ENCODE measurements at places on chromosomes 16 and 17.

DNA sequence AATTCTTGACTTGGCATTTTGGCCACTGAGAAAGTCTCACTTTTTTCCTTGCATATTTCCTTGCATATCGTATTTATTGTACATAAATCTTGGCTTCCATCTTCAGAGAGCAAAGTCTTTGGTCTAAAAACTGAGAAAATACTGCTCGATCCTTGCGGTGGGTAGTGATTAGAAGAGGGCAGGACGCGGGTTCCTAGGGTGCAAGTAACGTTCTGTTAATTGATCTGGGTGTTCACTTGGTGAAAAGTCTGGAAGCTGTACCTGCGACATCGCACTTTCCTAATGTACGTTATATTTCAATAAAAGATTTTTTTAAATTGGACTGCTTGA is 758 bp upstream of the UBALD2 start:
- DNase-seq: no peak

DNA sequence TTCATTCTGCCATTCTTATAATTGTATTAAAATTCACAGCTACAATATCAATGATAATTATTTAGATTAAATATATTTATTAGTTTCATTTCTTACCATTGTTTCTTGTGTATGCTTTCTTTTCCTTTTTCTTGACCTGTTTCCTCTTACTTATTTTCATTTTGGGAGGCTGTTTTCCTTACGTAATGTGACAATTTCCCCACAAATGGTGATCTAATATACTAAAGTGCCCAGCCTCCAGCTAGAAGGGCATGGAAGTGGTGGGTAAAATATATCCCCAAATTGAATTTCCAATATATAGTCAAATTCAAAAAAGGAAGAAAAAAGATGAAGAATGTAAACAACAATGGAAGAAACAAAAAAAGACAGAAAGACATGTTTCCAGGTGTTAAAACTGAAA is 1.5 kb upstream of the ABCA6 start:
- DNase-seq: no peak

DNA sequence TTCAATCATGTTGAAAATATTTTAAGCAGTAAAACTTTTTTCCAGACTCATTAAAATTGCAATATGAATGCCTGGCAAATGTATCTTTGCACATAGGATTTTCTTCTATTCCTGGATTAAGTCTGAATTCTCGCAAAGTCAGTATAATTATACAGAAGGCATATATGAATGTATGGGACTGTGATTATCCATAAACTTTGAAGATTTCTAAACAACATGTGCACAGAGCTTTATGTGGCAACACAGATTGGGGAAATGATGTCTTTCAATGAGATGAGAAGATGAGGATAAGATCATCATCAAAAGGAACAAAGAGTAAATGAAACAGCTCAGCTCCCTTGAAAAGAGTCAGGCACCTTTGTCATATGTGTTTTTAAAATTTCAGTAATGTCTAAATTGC is 635.3 kb downstream of the CDH11 start:
- no peak for DNase-seq

DNA sequence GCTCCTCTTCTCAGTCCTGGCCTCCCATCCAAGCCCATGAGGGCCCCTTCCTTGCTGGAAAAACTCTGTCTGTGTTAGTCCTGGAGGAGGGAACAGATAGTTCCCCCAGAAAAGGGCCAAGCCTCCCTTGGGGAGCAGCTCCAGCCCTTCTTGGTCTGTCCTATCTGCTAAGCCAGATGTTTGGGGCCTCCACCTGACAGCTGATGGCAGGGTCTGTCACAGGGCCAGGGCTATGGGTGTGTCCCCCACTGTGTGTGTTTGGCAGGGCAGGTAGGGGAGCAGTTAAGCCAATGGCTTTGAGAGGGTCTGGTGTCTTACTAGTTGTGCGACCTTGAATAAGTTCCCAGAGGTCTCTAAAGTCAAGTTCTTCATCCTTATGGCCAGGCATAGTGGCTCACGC is 13.6 kb upstream of the SLC4A1 start:
- no peak for DNase-seq

DNA sequence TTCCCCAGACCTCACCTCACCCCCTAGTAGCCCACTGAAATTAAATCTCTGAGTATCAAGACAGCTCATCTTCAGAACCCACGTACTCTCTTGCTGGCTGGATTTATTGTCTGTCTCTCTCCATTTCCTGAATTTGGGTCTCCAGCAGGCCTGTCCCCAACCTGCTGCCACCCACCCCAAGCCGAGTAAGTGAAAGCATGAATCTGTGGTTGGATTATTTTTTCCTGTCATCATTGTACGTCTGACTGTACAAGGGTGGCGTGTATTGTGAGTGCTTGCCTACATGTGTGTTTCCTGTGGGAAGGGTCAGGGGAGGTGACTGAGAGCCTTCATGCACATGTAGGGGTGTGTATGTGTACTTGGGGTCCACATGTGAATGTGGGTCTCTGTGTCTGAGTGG is 5.4 kb downstream of the TNP2 start:
- DNase-seq: peak; percentile 48

- no peak for DNase-seq
These were observed 28.6 kb downstream of the EPN2 start for GRCh38 chr17:19265755-19266154.

- no peak for DNase-seq
These were observed 29.0 kb downstream of the RAB11FIP3 start for GRCh38 chr16:454397-454940.

DNA sequence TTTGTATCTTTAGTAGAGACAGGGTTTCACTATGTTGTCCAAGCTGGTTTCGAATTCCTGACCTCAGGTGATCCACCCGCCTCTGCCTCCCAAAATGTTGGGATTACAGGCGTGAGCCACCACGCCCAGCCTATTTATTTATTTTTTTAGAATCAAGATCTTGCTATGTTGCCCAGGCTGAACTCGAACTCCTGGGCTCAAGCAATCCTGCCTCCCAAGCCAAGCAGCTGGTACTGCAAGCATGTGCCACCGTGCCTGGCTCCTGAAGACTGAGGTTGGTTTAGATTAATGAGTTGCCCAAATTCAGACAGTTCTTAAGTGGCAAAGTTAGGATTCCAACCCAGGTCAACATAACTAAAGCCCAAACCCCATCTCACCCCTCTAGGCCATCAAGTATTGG is 7.9 kb downstream of the SLC52A1 start:
- no peak for DNase-seq

GRCh38 chr17:42586514-42587230 is 9.1 kb upstream of the PSMC3IP start:
- DNase-seq: no peak

DNA sequence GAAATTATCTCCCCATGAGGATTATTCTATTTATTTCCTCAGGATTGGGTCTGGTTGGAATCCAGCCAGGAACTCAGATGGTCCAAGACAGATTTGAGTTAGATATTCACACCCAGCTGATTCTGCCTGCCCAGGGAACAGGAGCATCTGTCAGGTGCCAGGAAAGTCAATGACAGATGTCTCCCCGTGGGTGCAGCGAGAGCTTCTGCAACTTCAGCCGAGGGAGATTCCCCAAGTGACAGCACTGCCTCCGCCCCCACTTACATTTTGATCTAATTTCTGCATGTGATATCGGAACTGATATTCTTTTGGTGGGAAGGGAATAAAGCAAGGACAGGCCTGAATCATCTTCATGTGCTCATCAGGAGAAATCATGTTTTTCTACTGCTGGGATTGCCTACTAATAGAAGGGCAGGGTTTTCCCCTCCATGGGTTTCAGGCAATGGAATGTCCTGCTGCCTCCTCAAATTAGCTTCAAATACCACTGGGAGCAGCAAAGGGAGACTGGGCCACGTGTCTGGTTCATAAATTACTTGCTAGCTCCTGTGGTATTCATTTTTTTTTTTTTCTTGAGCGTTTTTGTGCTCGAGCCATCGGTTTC is 15.7 kb upstream of the DHX8 start:
- DNase-seq: no peak

DNA sequence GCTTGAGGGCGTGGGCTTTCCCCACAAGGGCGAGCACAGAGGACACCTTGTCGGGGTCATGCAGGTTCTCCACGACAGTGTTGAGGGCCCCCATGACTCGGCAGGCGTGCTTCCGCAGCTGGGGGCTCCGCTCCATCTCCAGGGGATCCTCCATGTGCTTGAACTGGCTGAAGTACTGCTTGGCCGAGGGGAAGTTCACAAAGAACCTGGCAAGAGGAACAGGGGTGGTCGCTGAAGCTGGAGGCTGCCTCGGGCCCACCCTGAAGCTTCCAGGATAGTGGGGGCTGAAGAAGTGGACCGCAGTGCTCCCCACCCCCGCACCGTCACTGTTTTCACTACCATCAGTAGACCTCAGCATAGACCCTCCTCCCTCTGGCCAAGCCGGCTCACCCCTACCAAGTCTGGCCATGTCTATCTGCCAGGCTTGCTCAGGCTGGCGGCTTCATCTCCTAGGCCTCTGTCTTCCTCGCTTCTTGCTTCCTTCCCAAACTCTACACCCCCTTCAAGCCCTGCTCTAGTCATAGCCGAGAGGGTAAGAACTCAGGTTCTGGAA is 5.9 kb downstream of the CYGB start:
- no peak for DNase-seq

DNA sequence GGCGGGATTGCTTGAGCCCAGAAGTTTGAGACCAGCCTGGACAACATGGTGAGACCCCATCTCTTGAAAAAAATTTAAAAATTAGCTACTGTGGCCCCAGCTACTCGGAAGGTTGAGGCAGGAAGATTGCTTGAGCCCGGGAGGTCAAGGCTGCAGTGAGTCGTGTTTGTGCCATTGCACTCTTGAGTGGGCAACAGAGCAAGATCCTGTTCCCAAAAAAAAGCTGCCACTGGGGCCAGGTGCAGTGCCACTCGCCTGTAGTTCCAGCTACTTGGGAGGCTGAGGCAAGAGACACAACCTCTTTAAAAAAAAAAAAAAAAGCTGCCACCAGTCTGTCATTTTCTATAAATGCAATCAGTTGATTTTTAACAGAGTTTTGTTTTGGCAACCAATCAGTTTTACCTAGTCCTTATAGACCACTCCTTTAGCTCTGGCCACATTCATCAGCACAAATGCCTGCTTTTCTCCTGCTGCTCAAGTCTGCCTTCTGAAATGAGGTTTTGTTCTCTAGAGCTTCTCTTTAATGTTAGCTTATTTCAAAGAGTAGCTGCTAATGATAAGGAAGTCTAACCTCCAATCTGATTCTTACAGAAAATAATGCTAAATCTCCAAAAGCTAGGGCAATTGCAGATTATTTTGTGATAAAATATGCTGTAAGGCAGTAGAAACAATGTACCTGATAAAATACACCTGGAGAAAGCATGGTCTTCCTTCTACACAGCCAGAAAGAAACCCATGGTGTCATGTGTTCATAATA is 64.8 kb downstream of the TUBD1 start:
- no peak for DNase-seq

DNA sequence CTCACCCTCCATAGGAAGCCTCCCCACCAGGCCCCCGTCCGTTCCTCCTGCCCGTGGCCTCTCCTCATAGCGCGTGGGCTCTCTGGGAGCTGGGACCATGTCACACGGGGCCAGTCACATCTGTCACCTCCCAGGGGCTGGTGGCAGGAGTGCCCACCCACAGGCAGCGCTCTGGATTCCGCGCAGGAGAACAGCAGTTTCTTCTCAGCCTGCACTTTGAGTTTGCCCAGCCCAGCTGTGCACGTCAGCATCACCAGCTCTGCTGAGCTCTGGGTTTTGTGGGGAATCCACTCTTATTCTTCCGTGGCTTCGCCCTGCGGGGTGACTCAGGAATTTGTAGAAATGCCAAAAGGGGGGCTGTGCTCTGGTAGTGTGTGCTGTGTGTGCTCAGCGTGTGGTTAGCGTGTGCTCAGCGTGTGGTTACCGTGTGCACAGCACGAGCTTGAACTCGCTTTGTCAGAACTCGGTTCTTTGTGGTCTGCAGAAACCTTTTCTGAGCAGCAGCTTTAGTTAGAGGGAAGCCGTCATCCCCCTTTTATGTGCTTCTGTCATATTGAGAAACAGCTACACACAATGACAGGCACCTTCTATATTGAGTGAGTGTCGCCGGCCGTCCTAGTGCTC is 3.2 kb downstream of the ACSF3 start:
- DNase-seq: peak; percentile 68

- no peak for DNase-seq
These were observed 84.0 kb upstream of the CACNG5 start for GRCh38 chr17:66750781-66751543.

DNA sequence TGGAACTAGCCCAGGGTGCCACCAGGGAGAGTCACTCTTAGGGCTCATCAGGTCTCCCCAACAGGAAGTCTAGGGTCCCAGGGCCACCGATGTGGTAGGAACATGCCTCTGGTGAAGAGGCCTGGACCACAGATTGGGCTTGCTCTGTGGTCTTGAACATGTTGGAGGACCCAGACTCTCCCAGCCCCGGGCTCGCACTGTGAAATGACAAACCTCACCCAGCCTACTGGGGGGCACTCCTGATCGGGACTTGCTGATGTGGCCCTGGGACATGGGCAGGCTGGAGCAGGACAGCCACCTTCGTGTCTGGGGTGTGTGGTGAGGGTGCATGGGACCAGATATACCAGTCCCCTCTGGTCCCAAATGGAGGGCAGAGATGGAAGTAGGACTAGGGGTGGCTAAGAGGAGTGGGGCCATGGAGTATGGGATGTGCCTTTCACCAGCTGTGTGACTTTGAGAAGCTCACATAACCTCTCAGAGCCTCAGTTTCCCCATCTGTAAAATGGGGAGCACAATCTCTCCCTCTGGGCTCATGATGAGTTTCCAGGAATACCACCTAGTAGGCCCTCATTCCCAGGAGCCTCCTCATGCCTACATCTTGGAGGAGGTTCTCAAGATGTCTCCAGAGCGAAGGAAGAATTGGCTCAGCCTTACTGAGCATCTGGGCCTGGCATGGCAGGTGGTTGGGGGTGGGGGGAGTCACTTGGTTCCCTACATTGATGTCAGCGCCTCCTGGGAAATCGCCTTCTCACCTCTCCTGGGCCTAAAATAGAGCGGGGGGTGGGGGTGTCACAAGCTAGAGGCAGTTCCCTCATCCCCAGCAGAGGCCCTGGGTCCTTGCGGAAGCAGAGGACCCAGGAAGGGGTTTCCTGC is 1.5 kb upstream of the ADAM11 start:
- DNase-seq: no peak

DNA sequence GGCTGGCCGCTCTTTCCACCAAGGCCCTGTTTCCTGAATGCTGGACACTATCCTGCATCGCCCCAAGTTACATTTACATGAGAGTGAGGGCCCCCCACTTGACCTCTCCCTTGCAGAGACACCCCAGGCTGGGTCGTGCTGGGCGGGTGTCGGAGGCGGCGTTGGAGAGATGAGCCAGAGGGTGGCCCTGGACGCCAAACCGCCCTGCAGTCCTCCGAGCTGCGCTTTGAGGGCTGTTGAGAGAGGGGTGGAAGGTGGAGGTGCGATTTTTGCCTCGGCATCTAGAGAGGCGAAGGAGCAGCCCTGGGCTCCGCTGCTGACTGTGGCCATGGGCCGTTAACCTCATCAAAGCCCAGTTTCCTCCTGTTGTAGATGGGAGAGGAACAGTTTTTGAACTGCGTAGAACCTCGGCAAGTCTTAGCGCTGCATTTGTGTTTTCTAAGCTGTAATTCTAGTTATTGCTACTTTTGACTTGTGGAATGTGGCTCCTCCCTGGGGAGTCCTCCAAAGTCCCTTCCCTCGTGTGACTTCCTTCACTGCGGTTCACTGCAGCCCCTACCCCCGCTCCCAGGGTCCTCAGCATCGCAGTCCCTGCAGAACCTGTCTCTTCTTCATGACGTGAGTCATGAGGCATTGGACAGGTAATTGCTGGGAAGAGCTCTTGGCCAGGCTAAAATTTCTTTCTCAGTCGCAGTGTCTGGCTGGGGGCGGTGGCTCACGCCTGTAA is 986 bp upstream of the ELOB start:
- DNase-seq: peak; percentile 43

GRCh38 chr16:65202461-65202860 is 80.6 kb upstream of the CDH11 start:
- no peak for DNase-seq

- DNase-seq: no peak
These were observed 92.8 kb upstream of the ZNF469 start for GRCh38 chr16:88289968-88290401.

All from T-cell (primary cell).